Lower lobe of right lung (tissue), 2 donors: ENCODE measurements at places on chromosomes 11 and 22.
A peak's percentile ranks its signal among the peaks of the same experiment; 100 is the strongest.

- no peak for DNase-seq
These were observed 57.1 kb upstream of the OLFML1 start for GRCh38 chr11:7428196-7428595.

GRCh38 chr11:130100381-130101095 is 30.8 kb downstream of the APLP2 start:
- DNase-seq = no peak

DNA sequence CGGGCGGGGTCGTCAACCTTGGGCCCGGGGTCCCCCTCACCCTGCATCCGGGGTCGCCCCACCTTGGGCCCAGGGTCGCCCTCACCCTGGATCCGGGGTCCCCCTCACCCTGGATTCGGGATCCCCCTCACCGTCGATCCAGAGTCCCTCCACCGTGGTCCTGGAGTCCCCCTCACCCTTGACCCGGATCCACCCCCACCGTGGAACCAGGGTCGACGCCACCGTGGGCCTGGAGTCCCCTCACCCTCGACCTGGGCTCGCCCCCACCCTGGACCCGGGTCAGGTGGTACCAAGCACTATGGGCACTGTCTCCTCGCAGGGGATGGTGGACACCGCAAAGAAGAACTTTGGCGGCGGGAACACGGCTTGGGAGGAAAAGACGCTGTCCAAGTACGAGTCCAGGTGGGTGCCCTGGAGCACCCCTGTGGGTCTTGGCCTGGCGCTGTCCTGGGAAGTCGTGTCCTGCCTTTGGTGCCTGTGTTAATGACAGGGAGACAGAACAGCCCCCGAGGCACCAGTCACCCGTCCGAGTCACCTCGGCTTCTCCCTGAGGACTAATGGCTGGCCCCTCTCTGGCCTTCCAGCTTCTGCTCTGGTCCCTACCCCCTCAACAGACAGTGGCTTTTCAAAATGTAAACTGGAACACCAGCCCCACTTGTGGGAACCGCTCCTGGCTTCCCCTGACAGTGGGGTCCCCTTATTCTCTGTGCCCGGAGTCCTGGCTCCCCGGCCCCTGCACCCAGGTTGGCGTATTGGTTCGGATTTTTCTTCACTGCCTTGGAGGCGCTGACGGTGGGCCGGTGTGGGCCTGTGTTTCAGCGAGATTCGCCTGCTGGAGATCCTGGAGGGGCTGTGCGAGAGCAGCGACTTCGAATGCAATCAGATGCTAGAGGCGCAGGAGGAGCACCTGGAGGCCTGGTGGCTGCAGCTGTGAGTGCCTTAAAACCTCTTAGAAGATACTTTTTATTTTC is 762 bp downstream of the CRELD2 start:
- DNase-seq = peak; percentile 39

- no peak for DNase-seq
These were observed 733 bp upstream of the GRAMD1B start for GRCh38 chr11:123429336-123429735.

DNA sequence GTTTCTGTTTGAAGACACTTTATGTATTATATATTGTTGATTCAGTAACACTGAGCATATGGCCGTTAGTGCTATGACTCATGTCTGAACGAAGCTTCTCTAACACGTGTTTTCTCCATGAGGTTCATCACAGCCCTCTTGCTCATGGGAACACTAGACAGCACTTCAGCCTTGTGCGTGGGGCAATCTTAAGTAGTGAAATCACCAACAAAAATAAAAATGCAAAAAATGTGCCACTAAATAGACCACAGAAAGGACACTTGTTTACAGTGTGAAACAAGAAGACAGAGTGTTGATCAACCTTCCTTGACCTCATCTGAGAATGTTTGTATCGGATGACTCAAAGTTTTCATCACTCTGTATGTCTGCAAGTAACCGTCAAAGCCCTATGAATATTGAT is 94.5 kb downstream of the FDX1 start:
- DNase-seq = no peak

DNA sequence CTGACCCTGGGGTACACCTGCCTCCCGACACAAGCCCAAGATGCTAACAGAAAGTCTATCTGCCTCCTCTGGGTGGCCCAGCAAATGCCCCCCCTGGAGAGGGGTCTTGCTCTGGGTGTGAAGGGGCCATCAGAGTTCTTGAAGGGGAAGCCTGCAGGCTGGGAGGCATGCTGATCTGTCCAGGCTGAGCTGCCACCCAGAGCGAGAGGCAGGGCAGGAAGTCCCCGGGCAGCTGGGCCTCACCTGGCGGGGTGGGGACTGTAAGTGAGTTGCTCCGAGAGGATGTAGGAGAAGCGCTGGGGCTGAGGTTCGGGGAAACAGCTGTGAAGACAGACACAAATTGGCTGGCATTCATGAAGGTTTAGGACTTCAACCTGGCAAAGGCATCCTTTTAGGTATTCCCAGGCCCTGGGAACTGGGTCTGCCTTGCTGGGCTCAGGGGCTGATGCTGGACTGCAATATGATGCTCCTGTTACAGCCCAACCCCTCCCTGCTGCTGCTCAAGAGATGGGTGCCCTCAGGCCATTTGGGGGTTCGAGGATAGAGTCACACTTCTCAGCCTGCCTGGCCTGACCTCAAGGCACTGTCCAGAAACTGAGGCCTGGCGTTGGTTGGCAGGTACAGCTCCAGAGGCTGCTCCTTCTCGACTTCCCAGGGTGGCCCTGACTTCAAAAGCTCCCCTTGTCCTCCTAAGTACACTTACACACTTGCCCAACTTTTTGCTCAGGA is 60.2 kb upstream of the LYVE1 start:
- no peak for DNase-seq

DNA sequence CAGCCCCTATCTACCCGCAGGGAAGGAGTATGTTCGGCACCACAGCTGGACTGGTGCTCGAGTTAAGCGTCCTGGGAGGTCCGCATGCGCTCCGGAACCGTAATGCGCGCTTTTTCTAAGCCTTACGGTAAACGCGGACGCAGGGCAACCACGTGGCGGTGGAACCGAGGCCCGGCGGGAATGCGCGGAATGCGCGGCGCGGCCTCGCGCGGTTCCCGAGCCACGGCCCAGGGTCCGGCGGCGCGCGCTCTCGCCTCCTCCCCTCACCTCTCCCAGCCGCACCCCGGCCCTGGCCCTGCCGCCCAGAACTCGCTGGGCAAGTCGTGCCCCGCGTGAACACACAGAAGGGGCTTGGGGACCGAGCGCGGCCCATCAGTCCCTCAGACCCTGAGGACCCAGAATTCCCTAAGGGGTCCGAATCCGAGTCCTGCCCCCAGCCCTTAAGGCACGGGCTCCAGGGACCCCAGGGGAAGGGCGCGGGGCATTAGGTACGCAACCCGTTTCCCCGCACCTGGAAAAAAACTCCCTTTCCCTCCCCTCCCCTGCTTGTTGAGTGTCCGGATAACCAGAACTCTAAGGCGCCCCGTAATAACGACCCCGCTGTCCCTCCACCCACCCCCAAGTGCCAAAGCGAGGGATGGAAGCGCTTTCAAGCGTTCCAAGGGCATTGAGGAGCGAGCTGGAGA is 4.3 kb upstream of the CCND1 start:
- peak; percentile 80 for DNase-seq

- DNase-seq = no peak
These were observed 64.8 kb upstream of the TIMP3 start for GRCh38 chr22:32736746-32737145.

DNA sequence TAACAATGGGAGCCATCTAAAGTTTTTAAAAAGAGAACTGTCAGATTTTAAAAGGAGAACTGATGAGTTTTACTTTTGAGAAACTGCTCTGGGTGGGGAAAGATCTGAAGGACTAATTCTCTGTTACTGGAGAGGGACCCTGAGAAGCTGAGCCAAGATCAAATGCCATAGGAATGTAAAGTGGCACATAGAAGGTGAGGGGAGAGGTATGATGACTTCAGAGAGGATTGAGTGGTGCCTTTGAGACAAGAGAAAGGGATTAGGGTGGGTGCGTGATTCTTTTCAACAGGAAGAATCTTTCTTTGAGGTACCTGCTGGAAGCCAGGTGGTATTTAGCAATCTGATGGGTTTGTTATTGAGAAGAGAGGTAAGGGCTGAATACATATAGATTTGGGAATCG is 9.0 kb downstream of the CRKL start:
- DNase-seq = no peak

GRCh38 chr11:70577258-70577603 is 178.9 kb downstream of the CTTN start:
- no peak for DNase-seq
